ENCODE measurements at places on chromosomes 4 and X.
A peak's percentile ranks its signal among the peaks of the same experiment; 100 is the strongest.

- no peak for DNase-seq
Measured at GRCh38 chr4:122117743-122118142, 34.4 kb upstream of the BLTP1 start.

DNA sequence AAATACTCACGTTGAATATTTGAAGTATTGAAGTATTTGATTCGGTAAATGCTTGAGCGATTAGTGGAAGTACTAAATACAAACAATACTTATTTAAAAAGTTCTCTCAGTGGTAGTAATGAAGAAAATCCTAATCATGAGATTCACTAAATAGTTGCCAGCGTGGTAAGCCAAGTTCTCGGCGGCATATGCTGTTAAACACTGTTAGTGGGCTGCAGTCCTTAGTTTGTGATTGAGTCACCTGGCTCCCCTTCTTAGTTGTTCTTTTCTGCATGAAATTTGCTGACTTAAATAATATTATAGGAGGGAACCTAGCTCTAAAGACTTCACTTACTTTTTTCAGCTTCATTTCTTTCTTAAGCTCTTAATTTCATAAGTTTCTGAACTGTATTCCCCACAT is 51.4 kb downstream of the STIM2 start:
- DNase-seq = no peak

- DNase-seq = no peak
Measured at GRCh38 chrX:68918202-68918601, 89.4 kb downstream of the EFNB1 start.

DNA sequence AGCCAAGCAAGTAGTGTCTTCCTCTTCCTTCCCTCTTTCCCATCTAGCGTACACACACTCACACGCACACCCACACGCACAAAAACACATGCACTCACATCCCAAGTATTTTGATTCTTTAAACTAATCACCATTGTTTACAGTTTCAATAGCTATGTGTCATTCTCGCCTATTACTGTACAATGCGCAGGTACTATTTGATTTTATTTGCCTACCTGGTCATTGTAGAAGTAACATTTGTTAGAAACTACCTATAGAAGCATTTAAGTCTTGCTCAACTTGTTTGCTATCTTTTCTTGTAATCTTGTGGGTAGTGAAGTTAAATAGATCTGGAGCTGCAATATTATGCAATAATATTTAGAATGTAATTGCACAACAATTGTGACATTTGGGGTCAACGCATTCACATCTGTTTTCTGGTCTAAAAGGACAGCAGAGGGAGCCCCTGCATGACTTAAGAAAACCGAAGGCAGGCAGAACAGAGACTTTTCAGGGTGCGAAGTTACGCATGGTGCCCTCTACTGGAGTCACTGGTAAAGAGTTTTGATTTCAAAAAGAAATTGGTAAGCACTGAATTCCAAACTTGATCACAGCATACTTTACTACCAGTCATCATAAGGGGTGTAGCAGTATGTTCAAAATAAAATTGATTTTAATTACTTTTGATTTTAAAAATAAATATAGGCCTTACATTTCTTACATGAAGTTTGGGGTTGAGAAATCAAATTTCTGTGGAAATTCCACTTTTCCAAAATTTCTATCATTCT is 503.3 kb upstream of the FAM241A start:
- no peak for DNase-seq

- DNase-seq = no peak
Measured at GRCh38 chr4:140947506-140947905, 185.8 kb downstream of the RNF150 start.

DNA sequence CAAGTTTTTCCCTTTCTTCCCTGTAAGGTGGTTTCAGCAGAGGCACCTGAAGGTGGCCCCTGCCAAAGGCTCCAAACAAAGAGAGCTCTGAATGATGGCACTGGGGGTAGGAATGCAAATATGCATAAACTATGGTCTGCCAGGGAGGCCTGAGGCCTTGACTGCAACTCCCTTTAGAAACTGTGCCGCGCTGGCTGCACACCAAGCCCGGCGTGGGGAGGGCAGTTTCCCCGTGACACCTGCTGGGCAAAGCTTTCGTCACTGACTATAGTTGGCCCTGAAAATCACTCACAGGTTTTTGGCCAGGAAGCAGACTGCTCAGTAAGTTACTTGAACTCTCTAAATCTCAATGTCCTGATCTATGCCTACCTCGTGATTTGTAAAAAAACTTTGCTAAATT is 97.8 kb upstream of the ATOH1 start:
- no peak for DNase-seq

- DNase-seq = no peak
Measured at GRCh38 chrX:50978920-50979682, 68.6 kb downstream of the BMP15 start.

GRCh38 chr4:56731857-56732256 is 50.8 kb upstream of the HOPX start:
- DNase-seq = no peak

DNA sequence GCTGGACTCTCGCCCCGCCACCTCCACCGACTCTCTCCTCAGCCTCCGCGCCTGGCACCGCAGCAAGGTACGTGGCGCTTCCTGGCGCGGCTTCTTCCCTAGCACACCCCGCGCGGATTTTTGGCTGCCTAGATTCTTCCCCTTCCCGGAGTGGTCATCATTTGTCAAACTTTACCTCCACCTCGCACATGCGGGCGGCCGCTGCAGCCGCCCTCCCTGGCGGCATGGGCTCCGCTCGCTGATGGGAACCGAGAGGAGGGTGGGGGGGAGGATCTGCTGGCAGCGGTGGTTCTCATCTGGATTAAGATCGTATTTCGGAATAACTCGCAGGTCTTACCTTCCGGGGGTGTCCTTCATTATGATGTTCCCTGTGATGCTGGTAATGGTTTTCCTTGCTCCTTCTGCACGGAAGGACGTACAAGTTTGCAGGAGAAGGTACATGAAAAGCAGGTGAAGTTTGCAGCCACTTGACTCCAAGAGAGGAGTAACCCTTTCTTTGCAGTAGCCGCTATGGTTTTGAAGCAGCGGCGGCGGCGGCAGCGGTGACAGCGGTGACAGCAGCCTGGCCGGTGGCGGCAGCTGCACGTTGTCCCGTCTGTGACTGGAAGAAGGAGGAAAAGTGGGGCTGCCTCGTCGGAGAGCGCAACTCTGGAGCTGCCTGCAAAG is 2183.9 kb upstream of the TENM3 start:
- DNase-seq = no peak

DNA sequence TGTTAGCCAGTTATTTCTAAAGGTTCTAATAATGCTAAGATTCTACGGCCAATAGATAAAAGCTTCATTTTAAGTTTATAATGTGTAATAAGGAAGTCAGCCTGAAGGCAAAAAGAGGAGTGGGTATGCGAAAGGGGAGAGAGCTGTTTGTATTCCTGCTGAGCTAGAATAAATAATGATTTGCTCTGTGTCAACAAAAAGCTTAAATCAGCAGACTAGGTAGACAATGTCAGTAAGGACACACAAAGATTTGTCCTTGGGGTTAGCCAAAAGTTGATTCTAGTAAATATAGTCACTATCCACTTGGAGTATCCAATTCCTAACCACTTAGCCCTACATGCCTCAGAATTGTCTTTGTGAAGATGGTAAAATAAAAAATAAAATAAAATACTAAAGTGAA is 90.3 kb upstream of the GRIA3 start:
- no peak for DNase-seq

DNA sequence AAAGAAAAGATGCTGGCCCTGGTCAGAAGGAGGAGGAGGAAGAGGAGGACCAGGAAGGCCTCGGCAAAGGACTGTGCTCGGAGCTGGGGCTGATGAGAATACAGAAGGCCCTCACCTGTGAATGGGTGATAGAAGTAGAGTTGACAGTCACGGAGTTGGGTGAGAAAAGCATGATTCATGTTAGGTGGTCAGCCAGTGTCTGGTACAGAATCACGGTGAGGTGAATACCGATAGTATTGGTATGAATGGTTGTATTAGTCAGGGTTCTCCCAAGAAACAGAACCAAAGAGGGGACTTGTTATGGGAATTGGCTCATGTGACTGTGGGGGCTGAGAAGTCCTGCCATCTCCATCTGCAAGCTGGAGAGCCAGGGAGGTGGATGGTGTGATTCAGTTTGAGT is 32.5 kb upstream of the FAM156A start:
- no peak for DNase-seq

DNA sequence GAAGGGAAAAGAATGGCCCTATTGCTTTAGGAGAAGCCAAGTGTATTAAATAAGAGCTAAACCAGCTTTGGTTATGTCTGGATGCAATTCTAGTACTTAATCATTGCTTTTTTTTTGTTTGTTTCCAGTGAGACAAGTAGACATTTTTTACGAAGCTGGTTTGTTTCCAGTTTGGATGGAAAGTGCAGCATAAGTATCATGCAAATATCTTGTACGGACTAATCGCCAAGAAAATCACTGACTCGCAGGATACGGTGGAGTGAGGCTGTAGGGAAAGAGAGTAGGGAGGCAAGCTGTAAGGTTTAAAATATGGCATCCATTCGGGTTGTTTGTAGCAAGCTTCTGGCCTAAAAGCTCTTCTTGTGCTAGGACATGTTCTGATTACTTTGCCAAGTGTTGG is 64.8 kb downstream of the HPGD start:
- no peak for DNase-seq

GRCh38 chrX:137234651-137235402 is 201.0 kb upstream of the GPR101 start:
- no peak for DNase-seq

DNA sequence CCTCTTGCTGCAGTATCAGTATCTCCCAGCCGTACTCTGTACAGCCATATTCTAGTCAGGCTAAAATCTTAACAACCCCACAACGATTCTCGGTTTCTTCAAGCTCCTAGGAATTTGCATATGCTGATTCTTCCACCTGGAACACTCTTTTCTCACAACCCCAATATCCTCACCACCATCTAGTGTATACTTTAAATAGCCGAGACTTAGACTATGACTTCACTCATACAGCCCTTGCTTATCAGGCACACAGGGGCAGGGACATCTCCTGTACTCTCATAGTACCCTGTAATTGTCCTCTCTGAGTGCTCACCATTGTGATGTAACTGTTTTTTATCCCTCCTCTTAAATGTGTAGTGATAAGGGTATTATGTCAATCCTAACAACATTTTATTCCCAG is 2126.4 kb upstream of the TENM3 start:
- no peak for DNase-seq

DNA sequence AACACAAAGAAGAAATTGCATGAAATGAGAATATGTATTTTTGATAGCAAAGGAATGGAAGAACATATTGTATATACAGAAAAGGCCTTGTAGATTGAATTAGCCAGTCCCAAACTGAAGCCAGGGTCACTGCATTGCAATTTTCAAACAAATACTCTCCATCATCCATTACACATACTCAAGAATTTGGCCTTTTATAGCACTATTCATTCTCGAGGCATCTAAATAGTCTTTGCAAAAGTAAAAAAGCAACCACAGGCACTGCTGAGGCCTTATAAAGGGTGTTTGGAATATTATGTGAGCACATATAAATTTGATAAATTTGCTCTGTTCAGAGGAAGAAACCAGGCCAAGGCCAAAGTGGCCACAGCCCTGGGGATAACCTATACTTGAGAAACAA is 123.0 kb downstream of the ZNF827 start:
- no peak for DNase-seq

- DNase-seq = no peak
Measured at GRCh38 chrX:2497961-2498780, 2.6 kb downstream of the DHRSX start.

DNA sequence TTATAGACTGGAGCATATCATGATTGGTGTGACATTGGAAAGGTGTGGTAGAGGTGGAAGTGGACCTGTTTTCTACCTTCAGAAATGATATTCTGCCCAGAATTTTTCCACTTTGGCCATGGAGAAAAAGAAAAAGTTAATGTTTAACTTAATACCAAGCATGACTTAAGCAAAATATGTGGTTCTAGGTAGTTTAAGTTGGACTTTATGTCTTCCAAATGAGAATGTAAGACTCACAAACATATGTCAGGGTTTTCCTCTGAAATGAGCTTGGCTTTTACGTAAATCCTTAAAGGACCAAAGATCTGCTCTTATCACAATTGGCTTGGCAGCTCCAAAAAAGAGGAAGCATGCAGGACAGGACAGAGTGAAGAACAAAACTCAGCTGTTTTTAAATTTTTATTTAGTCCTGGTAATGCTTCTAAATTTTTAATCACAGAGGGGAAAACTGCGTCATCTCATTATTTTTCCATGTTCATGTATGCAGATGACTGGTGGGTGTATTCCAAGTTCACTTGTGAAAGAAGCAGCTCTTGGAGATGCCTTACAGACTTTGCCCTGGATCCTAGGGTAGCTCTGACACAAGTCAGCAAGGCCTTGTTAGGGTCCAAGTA is 98.2 kb downstream of the ANK2 start:
- no peak for DNase-seq

DNA sequence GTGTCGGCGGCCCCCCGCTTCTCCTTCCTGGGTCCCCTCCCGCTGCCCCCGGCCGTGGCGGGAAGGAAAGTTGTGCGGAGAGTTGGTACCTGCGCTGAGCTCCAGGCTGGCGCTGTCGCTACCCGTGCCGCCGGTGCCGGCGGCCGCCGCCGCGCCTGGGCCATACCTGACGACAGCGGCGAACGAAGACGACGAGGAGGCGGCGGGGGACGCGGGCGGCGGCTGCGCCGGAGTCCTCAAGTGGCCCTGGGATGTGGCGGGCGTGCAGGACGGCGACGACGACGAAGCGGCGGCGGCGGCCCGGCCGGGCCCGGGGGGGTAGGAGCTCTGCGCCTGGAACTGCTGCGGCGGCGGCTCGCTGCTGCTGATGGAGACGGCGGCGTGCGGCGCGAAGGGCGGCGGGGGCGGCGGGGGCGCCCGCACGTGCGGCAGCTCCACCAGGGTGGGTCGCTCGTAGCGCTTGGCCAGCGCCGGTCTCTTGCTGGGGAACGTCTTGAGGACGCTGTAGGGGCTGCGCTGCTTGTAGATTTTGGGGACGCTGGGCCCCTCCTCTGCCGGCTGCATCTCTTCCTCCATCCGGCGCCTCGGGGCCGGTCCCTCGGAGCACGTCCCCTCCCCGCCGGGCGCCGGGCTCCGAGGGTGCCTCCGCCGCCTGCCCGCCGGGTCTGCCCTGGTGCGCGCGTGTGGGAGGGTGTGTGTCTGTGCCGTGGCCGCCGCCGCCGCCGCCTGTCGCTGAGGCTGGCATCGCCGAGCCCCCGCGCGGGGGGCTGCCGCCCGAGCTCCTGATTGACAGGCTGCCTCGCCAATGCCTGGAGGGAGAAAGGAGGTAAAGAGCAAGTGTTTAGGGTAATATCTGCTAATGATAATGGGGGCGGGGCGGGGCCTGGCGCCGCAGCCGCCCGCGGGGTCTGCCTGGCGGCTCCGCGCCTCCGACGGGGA is 618 bp downstream of the BEND4 start:
- peak; percentile 61 for DNase-seq

DNA sequence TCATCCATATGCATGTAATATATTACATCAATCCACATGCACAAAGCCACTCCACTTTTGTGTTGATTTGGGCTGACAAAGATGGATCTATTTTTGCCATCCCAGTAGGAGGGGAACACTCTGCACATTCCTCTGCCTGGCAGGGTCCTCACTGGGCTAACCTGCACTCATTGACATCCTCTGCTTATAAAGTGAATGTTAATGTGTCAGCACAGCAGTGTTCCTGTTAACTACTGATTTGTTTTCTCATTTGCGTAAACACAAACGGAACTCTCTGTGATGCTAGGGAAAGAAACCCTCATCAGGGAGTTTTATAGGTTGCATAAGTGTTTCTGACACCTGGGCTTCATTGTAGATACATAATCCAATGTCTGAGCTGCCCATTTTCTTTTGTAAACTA is 826.0 kb downstream of the RAB28 start:
- no peak for DNase-seq

- DNase-seq = no peak
Measured at GRCh38 chr4:80385397-80386280, 50.1 kb downstream of the CFAP299 start.

GRCh38 chr4:663438-664428 is 10.3 kb downstream of the ATP5ME start:
- peak; percentile 84 for DNase-seq
